Aortic smooth muscle cell (primary cell): ENCODE measurements at places on chromosomes 3 and 15. TPM values are rescaled to one million over a fixed set of nuclear protein-coding genes. Genes with fewer than 3 reads are reported as not detected.

SGO1 gene
- 3.5 and 4.6 TPM in 2 replicates for total RNA-seq

SLC6A1 gene
- total RNA-seq = under 0.01 TPM in 1 of 2 replicates, not detected in the other

GOLGA6B gene
- not detected in 2 replicates for total RNA-seq

GDPGP1 gene
- 8.3 TPM in 2 replicates for total RNA-seq

IQSEC1 gene
- 20.7 and 25.8 TPM in 2 replicates for total RNA-seq

CBLB gene
- 38.8 and 74.7 TPM in 2 replicates for total RNA-seq

TTLL13 gene
- total RNA-seq = under 0.01 and 0.12 TPM in 2 replicates

PLS1 gene
- 0.37 and 0.66 TPM in 2 replicates for total RNA-seq
